ENCODE measurements at places on chromosomes 11 and 22.

DNA sequence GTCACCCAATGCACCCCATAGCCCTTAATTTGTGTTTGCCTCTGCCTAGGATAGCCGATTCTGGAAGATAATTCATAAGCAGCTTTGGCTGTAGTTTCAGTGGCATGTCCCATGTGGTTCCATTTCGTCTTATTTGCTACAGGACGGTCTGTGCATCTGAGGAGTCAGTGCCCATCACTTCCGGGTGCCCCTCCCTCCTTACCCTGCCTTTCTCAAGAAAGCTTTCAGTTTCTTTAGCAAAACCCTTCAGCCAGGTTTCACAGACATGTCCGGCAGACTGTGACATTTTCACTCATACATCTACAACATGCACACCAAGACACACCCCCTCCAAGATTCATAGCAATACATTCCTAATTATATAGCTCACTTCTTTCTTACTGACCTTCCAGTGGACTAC, 14.3 kb downstream of the TP53AIP1 start:
- DNase-seq: no peak

DNA sequence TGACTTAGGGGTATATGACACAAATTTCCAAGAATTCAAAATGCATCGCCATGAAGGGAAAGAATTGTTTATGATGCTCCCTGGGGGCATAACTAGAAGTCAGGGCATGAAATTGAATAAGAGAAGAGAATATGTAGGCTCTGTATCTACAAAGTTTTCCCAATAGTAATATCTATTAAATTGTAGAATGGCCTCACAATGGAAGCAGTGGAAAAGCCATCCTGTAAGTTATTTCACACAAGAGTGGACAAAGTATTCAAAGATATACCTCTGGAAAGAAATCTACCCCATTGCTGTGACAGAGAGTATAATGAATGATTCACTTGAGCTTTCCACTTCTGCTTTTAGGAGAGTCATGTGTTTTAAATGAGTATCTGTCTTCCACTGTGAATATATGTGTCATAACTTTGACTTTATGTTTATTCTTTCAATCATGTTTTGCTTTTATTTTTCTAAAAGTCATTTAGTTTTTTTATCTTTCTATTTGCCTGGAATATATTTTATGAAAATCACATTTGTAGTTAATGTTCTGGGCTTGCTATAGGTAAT, 65.7 kb upstream of the DDI1 start:
- DNase-seq: no peak

- DNase-seq: peak; percentile 35
Measured at GRCh38 chr11:132941024-132941646, 591.2 kb downstream of the OPCML start.

DNA sequence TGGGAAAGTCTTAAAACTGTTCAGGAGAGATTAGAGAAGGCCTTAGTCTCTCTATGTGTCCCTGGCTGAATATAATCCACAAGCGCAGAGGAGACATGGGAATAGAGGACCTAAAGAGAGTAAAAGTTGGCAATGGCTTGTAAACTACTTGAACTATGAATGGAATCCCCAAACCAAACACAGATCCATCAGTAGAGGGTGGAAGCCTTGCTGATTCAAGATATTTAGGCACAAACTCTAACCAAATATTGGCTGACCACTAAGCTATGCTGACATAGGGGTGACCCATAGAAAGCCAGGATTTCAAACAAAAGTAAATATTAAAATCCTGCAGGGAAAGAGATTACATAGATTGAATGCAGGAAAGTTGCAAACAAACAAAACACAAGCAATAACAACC, 439.2 kb downstream of the DLG2 start:
- no peak for DNase-seq

- no peak for DNase-seq
Measured at GRCh38 chr11:105693075-105693759, 83.3 kb downstream of the GRIA4 start.

GRCh38 chr22:39559456-39560105, 11.0 kb upstream of the CACNA1I start:
- no peak for DNase-seq

DNA sequence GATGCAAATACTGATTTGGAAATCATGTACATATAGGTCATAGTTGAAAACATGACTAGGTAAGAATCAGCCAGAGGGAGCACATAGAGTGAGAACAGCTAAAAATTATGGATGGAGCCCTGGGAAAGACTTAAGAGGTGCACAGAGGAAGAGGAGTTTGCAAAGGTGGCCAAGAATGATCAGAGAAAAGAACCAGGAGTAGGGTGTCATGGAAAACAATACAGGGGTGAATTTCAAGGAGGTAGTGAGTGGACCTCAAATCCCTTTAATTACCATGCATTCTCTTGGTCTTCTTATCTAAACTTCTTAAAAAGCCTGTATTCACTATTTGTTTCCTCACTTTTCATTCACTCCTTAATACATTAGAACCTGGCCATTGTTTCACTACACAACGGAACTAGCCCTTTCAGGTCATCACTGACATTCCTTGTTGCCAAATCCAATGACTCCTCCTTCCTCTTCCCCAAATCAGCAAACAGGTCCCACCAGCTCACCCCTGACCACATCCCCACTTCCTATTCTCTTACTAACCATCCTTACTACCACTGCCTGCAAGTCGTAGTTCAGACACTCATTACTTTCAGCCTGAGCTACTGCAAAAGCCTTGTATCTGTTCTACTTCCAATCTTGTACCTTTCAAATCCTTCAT, 22.6 kb downstream of the BUD13 start:
- no peak for DNase-seq

- DNase-seq: no peak
Measured at GRCh38 chr11:132048040-132048439, 677.6 kb downstream of the NTM start.
